ENCODE measurements at places on chromosomes 11 and 22.

GRCh38 chr22:26313291-26313690 lies 115.8 kb upstream of the ASPHD2 start:
- no peak for DNase-seq

- DNase-seq = peak; percentile 89
These were observed 3.6 kb downstream of the SHISAL1 start for GRCh38 chr22:44309137-44309536.

DNA sequence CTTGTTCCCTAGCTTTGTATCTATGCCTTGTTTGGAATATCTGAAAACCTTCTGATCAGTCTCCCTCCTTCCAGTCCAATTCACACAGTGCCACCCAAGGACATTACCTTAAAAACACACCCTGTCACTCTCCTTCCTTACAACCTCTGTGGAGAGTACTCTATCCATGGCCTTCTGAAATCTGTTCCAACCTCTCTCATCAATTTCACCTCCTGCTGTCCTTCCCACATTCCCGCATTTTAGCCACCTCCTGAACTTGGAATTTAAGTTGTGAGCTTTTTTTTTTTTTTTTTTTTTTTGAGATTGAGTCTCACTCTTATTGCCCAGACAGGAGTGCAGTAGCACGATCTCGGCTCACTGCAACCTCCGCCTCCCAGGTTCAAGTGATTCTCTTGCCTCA lies 824.8 kb downstream of the METTL15 start:
- no peak for DNase-seq

DNA sequence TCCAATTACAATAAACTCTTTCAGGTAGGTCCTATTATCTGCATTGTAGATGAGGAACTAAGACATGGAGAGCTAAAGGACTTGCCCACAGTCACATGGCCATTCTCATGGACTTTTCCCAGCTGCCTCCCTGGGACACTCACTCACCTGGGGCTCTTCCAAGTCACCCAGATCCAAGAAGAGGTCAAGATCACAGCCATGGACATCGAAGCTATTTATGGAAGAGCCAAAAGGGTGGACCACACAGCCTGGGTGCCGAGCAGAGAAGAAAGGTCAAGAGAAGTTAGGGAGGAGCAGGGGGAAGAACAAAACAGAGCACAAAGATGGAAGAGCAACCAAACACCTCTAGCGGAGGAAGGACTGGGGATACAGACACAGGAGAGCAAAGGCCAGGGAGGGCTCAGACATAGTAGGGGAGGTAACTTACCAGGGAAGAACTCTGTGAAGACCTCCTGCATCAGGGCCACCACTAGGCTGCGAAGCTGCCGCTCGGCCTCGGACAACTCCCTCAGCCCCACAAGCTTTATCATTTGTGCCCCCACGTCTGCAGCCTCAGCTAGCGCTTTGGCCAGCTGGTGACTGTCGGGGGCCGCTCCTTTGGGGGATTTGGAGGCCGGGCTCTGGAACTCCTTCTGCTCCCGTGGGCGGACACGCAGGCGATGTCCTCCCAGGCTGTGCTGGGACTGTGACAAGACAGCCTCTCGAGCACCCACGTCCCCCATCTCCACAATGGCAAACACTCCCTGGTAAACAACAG lies 7.4 kb upstream of the EEF1G start:
- DNase-seq = no peak

DNA sequence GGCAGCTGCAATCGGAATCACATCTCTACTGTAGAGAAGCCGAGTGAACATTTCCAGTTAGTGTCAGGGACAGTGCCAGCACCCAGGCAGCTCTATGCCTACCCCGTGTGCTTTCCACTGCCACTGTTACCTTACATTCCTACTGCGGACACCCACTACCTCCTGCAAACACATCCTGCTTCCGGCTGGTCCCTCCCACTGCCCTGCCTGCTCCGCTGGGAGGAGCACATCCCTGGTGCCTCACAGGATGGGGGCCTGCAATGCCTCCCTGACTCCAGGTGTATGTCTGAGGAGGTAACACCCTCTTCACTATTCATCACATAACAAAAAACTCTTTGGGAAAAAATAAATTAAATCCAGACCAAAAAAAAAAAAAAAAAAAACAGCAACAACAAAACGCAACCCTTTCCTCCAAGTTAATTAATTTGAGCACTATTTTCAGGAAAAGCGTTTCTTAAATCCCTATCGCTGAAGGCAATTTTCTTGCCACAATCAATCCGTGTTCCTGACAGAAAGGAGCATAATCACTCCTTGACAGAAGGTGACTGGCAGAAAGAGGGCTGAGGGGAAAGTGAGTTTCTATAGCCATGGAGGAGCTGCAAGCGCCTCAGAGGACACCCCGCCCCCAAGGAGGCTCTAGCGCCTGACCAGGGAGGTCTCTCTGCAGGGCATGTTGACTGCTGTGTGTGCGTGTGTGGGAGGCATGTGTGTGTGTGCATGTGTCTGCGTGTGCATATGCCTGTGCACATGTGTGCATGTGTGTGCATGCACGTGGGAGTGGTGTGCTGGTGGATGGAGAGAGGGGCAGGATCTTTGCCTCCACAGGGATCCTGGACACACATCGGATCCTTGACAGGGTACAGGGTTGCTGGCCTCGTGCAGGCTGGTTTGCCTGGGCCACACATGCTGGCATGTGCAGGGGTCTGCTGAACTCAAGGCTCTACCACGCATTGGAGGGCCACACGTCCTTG lies 134.8 kb upstream of the NTM start:
- DNase-seq = no peak

DNA sequence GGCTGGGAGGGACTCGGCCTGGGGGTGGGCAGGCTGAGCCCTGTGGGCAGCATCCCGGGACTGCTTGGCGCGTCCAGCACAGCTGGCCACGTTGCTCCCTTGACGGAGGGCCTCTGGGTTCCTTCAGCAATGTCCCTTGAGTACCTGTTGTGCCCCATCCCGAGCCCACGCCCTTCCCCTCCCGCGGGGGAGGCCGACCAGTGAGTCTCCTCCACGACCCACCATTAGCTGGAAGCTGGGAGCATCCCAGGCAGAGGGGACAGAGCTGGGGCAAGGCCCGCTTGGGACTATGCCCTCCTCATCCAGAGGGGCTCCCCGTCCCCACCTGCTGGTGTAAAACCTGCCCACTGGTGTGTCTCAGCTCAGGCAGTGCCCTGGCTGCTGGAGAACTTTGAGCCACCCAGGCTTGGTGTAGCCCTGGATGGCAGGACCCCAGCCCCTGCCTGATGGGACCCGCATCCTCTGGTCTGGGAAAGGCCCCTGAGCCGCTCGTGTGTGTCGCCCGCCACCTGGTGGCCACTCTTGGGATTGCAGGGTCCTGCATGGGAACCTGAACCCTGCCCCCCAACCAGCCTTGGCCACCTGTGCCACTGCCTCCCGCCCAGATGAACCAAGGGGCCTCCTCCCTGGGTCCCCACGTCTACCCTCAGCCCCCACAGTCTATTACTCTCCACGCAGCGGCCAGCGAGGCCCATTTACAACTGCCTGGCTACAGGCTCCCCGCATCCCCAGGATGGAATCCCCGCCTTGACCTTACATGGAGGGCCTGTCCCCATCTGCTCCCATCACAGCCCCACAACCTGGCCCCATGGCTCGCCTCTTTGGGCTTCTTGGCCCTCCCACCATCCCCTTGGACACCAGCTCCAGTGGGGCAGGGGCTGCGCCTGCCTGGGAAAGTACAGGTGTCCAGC lies 16.6 kb upstream of the ARHGAP8 start:
- peak; percentile 25 for DNase-seq

DNA sequence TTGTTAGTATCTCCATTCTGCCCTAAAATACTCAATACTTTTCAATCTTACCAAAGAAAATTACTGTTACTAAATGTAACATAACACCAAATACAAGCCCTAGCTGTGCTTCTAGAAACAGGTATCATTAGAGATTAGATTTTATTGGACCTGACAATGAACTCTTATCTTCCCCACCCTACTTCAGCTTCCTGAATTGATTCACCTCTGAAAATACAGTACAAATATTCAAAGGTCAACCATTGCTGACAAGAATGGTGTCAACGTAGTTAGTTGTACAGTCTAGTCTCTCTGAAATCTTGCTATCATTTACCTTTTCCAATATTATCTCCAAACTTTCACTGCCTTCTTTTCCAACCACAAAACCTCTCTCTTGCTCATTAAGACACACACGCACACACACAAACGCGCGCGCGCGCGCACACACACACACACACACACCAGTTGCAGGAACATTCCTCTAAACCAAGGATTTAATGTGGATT lies 22.4 kb downstream of the LRRC4C start:
- DNase-seq = no peak

DNA sequence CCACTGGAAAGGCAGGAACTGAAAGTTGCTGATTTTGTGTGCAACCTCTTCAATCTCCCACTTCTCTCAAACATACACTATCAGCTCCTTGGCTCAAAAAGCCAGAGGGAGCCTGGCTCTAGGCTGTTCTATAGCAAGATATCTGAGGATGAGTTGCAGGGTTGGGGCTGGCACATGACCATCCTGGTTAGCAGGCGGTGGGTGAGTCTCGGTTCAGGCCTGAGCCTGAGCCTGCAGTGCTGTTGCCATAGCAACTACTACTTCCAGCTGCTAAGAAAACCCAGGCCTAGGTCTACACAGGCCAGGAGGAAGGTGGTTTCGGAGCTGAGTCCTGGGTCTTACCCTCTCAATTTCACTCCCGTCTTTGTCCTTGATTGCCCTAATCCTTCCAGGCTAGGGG lies 39.0 kb downstream of the CWC15 start:
- peak; percentile 79 for DNase-seq

DNA sequence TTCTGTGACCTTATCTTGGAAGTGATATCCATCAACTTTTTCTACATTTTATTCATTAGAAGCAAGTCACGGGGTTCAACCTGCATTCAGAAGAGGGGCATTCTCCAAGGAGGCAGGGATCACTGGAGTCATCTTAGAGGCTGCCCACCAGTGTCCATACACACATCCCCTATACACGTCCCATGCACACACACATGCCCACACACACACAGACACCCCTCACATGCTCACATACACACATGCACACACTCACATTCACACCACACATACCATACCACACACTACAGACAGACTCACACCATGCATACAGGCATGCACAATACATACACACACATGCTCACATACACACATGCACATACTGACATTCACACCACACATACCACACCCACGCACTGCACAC lies 884.7 kb downstream of the TBC1D22A start:
- DNase-seq = no peak

- DNase-seq = no peak
These were observed 76.4 kb downstream of the COMMD9 start for GRCh38 chr11:36212564-36213392.

DNA sequence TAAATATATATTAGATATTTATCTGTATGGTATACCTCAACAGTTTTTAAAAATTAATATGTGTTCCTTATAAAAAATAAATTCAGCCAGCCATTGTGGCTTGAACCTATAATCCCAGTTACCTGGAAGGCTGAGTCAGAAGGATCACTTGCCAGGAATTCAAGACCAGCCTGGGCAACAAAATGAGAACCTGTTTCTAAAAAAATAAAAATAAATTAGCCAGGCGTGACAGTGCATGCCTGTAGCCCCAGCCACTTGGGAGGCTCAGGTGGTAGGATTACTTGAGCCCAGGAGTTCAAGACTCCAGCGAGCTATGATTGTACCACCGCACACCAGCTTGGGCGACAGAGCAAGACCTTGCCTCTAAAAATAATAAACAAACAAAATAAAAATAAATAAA lies 54.9 kb downstream of the PHF21A start:
- DNase-seq = no peak

DNA sequence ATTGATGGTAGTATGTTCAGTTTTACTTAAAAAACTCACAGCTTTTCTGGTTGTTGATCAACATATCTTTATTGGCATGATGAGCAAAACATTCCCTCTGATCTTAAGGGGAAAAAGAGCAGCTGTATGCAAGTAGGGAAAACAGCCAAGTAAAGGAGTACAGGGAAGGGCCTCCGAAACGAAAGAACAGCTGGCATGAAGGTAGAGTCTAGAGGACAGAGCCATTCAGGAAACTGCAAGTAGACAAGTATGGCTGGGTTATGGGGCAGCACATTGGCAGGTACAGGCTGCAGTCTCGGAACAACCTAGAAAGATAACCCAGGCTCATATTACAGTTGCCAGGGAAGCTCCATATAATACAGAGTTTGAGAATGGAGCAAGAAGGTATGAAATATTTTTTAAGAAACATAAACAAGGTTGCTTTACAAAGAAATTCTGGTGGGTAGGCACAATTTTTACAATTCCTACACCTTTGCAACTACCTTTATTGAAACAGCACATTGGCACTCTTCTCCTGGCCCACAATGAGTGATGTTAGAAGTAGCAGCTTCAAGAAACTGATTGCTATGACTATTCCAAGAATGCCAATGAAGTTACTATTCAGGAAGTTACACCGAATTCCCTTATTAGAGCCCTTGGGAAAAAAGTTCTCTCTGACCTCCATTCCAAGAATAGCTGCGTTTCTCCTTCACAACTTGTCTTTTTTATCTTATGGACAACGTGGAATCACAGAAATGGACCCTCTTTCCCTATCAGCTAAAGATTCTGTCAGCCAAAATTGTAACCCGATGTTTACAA lies 45.2 kb downstream of the LGR4 start:
- DNase-seq = peak; percentile 15
